H9 (cell line): ENCODE measurements at places on chromosomes 2 and 18. TPM values are rescaled to one million over a fixed set of nuclear protein-coding genes. Genes with fewer than 3 reads are reported as not detected.

- no peak for DNase-seq
Observed at GRCh38 chr2:222973237-222973636, 78.8 kb upstream of the KCNE4 start.

GRCh38 chr2:74576863-74577229 lies 22.3 kb downstream of the DOK1 start:
- no peak for DNase-seq

- no peak for DNase-seq
Observed at GRCh38 chr2:99821572-99821971, 320.8 kb downstream of the AFF3 start.

DNA sequence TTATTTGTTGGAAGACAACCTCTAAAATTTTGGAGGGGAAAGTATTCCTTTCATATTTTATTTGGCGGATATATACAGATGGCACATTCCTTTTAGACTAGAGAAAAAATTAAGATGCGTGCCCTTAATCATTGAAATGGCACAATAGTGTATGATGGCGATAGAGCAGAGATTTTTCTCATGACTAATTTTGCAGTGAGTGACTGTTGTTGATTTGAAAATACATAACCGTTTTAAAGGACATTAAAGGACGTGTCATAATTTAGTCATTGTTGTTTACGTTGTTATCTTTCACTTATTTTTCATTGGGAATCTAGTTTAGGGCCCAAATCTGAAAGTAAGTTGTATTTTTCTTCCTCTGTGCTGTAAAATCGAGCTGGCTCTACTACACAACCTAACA lies 61.7 kb downstream of the CERS6 start:
- DNase-seq, result no peak

DNA sequence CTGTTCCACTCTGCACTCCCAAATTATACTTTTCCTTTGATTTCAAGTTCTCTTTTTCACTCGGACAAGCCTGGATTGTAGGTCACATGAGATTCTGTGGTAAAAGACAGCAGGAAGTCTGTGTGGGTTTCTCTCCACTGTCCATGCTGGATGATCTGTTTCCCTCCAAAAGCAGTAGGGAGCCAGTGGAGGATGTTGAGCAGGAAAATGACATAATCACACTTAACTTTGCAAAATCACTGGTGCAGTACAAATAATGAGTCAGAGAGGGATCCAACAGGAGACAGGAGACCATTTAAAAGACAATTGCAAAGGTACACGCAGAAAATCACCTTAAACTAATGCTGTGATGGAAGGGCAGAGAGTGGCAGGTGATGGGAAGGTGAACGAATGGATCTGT lies 301.3 kb downstream of the ZNF407 start:
- no peak for DNase-seq

- no peak for DNase-seq
Observed at GRCh38 chr2:98795891-98796676, 65.2 kb upstream of the MGAT4A start.

GRCh38 chr2:112483831-112484230 lies 1.9 kb downstream of the TTL start:
- no peak for DNase-seq

The GPATCH11 gene
- total RNA-seq, result 2.9 and 3.1 TPM in 2 replicates

The TTN gene
- total RNA-seq, result 0.59 and 0.70 TPM in 2 replicates

The HOXD3 gene
- not detected in 2 replicates for total RNA-seq

The BOK gene
- total RNA-seq, result 33.9 and 35.6 TPM in 2 replicates

The TPO gene
- total RNA-seq, result not detected in 2 replicates

The LRRFIP1 gene
- 37.1 and 38.5 TPM in 2 replicates for total RNA-seq

The SLC19A3 gene
- total RNA-seq, result 1.8 and 2.3 TPM in 2 replicates

The KCTD1 gene
- 10.4 and 10.8 TPM in 2 replicates for total RNA-seq
